ENCODE measurements at places on chromosomes 2 and 18.

GRCh38 chr2:126774761-126775160, 118.8 kb downstream of the GYPC start:
- no peak for DNase-seq

DNA sequence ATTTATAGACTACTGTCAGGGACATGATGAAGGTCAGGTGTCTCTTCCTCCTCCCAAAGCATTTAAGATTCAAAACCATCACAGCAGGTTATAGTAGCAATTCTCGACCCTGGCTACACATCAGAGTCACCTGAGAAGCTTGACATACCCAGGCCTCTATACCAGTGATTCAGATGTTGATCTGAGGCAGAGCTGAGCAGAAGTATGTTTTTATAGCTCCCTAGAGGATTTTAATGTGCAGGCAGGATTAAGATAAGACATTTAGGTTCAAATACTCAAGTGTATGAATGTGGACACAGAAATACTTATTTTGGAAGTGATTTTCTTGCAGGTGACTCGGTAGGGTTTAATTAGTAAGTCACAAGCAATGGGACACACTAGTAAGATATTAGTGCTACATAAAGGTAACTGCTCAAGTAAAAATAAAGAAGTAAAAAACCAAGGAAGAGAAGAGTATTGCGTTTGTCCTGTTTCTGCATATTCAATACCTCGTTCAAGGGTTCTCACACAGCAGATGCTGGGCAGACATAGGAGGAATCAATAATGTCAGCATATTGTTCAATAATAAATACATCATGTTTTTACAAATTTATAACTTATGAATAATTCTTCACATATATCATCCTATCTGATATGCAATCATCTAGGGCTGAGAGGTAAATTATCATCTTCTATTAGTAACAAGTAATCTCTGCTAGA, 7.0 kb downstream of the GCFC2 start:
- DNase-seq, result peak; percentile 6

GRCh38 chr2:45840481-45840880, 189.0 kb downstream of the PRKCE start:
- no peak for DNase-seq

GRCh38 chr2:216545359-216545758, 46.7 kb downstream of the RPL37A start:
- peak; percentile 68 for DNase-seq

DNA sequence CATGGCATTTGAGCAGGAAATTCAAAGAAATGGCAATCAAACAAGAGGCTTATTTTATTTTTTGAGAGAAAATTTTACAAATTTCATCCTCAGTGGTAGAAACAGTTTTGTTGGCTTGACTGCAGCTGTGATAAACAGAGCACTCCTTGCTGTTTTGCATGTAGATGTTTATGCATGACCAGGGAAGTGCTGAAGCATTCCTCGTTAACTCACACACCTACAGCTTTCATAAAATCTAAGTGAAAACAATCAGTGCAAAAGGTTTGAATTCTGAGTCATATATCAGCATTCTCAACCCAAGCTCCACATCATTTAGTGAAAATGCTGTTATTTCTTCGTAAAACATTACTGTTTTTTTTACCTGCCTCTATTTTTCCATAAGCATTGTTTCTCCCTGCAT, 146.6 kb upstream of the CCDC68 start:
- DNase-seq, result no peak

DNA sequence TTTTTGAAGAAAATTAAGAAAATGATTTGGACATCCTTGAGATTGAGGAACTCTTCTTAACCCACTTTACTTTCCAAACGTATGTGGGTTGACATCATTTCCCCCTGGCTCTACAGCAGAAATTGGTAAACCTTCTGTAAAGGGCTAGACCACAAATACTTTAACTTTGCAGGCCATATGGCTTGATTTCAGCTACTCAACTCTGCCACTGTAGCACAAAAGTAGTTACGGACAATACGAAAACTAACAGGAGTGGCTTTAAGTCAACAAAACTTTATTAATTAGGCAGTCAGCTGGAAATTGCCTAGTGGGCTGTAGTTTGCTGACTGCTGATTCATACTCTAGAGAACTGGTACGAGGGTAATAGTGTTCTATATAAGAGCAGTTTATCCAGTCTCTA, 83.2 kb upstream of the DTNB start:
- no peak for DNase-seq

- no peak for DNase-seq
Measured at GRCh38 chr2:6358985-6359384, 506.7 kb downstream of the CMPK2 start.

DNA sequence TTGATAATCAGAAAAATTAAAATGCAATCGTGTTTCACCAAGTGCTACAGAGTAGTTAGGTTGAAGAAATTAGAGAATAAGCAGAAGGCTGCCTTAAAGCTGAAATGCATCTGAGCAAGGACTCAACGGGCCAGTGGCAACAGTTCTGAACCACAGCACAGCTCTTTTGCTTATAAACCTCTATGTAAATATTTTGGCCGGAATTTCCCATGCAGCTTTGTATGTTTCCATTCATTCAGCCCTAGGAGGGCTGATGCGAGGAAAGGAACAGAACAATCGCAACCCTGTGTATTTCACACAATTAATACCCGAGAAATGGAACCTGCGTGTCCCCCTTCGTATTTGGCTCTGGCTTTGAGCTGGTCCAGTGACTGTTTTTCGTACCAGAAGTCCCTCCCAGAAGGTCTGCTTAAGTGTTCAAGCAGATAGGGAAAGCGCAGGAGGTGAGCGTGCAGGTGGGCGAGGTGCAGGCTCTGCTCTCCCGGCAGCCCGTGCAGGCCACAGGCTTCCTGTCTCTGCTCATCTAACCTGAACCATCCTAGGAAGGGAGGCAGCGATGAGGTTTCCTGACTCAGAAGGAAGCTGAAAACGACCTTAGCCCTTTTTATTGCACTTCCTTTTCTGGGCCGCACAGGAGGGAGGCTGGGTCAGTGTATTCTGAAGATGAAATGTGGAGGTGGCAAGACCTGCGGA, 67.3 kb downstream of the ASB1 start:
- no peak for DNase-seq

DNA sequence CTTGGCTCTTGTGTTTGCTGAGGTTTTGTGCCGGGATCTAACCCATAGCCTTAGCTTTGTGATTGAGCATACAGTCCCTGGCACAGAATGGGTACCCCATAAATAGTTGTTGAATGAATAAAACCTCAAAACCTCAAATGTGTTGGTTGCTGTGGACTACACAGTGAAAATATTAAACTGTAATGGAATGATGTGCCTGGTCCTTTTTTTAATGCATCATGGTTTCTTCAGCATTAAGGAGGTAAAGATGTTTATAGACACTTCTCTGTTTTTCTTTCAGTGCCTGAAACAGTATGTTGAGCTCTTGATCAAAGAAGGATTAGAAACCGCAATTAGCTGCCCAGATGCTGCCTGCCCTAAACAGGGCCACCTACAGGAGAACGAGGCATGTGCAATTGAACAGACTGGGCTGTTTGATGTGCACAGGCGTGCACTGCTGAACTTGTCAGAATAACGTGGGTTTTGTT, 97.0 kb downstream of the RNF144A start:
- DNase-seq, result peak; percentile 57

- DNase-seq, result peak; percentile 10
Measured at GRCh38 chr2:70561893-70562292, 8.3 kb upstream of the TGFA start.

DNA sequence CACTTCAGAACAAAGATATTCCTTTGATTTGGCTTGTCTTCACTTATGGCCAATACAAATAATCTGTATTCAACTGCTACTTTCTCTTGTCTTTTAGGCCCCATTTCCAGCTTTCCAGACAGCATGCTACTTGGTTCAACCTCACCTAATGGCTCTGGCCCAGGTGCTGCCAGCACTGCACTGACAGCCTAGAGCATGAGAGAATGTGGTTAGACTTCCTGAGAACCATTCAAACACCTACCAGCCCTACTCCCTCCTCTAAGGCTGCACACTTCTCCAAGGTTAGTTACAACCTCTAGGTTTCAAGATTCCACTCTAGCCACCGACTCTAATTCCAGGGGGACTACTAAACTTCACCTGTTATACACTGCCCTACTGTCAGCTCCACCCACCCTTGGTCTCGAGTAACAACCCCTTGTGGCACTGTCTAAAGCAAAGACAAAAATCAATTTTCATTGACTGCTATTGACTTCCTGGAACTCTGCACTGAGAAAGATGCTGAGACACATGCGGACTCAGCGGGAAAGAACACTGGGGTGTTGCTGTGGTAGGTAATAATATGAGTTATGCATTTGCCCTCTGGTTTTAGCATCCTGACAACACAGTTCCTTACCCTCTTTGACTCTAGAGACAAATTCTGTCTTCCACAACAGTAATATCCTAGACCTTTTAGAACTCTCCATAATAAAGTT, 38.2 kb downstream of the PLEKHM3 start:
- no peak for DNase-seq

DNA sequence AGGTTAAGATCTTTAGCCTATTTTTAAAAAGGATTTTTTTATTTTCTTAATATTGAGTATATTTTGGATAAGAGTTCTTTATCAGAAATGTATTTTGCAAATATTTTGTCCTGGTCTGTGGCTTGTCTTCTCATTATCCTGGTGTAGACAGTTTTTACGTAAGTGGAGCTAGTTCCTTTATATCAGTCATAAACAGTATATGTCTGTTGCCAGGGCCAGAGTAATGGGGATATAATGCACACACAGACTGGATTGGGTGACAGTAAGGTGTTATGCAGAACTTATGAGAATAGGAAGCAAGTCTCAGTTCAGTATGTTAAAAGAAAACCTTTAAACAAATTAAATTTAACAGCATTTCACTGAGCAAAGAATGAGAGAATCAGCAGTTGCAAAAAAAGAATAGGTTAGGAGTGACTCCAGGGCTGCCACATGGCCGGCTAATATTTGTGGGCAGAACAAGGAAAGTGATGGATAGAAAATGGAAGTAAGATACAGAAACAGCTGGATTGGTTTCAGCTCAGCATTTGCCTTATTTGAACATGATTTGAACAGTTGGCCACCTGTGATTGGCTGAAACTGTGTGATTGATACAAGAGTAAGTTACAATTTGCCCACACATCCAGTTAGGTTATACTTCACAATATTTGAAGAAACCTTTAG, 61.1 kb upstream of the ZNG1B start:
- DNase-seq, result no peak

- DNase-seq, result peak; percentile 79
Measured at GRCh38 chr2:38765149-38765548, 12.9 kb upstream of the GEMIN6 start.

DNA sequence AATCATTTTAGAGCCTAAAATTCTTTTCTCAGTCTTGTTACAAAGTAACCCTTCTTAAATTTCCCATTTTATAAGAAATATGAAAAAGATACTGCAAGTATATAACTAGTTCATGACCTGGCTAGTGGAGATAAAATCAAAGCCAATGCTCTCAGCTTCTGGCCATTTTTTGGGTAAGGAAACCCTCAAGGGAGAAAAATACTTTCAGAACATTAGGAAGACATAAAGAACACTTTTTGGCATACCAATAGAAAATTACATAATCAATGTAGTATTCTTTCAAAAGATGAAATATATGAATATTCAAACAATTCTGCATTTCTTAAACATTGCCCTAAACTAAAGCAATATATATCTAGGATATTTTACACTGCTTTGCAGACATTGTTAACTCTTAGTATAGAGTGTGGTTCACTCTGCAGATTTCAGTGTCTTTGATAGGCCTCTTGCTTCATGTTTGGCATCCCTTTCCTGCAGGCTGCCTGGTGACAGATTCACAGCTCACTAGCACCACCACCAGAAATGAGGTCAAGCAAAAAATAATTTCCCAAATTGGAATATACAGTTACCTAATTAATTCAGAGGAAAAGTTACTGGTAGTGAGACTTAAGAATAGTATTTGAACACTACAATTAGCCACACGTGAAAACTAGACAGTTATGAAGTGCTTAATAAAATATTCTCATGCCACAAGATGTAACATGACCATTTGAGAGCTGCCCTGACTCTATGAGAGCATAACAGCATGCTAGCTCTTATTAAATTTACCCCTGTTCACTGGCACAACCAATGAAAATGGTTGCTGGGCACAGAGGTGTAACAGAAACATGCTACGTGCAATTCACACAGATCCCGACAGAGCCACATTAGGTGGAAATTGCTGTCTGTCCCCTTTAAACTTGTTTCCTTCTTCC, 36.0 kb downstream of the PAIP2B start:
- DNase-seq, result peak; percentile 23
